Uterus (tissue), 4 donors: ENCODE measurements at places on chromosomes 1 and 21.

DNA sequence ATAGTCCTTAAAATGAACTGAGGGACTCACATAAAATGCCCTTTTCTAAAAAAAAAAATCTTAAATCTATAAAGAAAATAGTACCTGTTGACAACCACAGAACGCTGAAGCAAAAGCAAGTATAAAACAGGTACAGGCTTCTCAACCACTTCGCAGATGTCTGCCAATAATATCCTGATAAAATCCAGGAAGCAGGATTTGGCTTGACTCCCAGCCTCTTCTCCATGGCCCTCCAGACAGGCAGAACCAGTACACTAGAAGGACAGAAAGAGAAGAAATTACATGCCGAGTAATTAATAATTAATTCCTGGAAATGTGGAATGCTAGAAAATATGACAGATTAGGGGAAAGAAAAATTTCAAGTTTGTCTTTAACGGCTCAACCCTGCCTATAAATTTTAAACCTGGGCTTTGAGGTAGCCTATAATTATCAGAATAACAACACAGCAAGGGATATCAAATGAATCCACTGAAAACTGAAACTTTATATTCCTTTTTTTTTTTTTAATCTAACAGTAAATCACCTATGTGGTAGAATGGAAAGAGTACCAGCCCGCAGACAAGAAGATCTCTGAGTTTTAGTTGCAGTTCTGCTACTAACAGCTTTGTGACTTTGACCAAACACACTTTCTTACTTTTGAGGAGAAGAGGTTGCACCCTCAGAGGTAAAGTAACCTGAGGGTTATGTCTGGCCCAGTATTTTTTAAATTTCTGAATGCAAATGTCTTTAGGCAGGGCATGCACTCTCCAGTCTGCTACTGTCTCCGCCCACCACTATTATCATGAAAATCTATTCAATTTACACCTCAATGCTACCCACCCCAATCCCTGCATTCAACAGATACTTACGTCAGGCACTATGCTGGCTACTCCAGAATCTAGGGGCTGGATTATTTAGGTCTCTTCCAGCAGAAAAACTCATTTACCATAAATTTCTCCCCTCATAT, 2.7 kb downstream of the KIAA0319L start:
- no peak for DNase-seq

DNA sequence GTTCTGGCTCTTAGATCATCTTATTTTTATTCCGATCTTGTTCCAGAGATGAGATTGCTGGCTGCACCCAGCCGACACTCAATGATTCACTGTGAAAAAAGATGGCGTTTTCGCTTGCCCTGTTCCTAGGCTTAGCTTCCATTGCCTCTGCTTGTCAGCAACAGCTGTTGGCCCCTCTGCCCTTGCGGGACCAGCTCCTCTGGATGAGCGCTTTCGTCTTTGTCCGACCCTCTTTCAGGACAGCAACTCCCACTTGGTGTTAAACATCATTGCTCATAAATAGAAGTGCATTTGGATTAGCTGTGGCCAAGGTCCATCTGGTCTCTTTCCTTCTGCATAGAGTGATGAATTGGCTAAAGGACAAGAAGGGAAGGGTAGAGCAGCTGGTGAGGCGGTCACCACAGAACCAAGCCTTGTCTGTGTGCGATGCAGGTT, 43.5 kb upstream of the SCCPDH start:
- no peak for DNase-seq

- DNase-seq: no peak
Measured at GRCh38 chr1:33170351-33171274, 11.2 kb downstream of the TRIM62 start.

DNA sequence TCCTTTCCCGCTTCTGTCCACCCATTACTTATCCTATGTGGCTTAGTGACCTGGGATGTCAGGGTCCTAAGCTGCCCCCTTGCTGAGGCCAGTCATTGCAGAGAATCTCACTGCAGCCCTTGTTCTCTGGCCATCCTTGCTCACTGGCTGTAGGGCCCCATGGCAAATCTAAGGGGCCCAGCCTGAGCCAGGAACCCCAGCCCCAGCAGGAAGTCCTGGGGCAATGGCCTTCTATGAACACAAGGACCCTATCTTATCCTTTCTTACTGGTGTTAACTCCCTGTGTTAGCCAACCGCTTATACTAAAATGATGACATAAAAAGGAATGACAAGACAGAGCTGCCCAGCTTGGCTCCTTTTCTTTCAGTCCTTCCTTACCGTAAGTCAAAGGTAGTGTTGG, 29.9 kb downstream of the DHCR24 start:
- DNase-seq: no peak

GRCh38 chr21:14757533-14758327, 211.6 kb upstream of the SAMSN1 start:
- no peak for DNase-seq

DNA sequence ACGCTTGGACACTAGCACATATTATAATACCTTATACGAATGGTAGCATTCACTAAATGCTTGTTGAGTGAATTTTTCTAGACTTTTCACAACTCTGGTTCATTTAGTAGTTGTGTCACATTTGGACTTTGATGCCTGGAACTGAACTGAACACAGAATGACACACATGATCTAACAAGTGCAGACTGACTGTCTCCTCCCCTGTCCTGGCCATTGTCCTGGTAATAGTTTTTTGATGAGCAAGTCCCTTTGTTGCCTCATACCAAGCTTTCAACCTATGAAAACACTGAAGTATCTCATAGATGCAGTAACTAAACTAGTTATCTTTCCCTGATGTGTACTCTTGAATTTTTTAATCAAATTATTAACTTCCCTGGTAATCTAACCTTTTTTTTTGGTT, 66.4 kb downstream of the LRRC8D start:
- no peak for DNase-seq

GRCh38 chr1:231774719-231775335, 148.2 kb downstream of the DISC1 start:
- DNase-seq: no peak
